ENCODE measurements at places on chromosomes 7 and 10. TPM values are rescaled to one million over a fixed set of nuclear protein-coding genes. Genes with fewer than 3 reads are reported as not detected.

- DNase-seq: no peak
These were observed 20.8 kb downstream of the BRAF start for GRCh38 chr7:140903741-140904480.

GRCh38 chr7:89336121-89336520, 540.6 kb upstream of the TEX47 start:
- DNase-seq: no peak

DNA sequence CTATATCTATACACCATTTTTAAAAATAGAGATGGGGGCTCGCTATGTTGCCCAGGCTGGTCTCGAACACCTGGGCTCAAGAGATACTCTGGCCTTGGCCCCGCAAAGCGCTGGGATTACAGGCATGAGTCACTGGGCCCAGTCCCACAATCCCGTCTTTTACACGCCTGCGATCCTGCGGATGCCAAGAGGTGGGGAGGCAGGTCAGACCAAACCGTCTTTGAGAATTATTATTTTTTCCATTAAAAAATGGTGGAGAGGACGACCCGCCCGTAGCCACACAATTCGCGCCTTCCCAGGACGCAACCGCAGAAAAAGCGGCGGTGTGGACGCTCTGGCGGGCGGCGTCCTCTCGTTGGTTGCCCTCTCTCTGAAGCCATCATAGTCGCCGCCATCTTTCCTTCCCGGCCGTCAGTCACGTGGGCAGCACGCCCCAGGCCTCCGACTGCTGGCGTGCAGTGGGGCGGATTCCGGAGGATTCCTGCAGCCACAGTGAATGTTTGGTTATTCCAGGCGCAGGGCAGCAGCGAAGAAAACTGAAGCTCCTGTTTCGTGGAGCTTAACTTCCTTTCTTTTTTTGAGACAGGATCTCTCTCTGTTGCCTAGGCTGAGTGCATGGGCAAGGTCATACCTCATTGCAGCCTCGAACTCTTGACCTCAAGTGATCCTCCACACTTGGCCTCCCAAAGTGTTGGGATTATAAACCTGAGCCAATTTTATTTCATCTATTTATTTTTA, 9.9 kb upstream of the EPHB4 start:
- peak; percentile 88 for DNase-seq

DNA sequence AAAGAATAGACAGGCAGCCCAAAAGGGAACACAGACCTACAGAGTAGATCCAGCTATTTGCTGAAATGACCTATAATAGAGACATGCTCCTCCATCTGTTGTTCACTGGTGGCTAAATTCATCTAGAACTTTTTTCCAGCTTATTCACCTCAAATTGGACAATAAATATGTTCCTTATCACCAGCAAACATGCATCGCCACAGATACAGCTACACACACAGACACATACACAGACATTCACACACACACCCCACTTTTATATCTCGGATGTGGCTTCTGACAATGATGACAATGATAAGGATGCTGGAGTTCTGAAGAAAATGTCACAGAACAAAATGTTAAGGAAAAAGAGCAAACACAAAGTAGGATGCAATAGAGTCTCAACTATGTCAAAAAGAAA, 175.4 kb downstream of the LSM5 start:
- DNase-seq: no peak

DNA sequence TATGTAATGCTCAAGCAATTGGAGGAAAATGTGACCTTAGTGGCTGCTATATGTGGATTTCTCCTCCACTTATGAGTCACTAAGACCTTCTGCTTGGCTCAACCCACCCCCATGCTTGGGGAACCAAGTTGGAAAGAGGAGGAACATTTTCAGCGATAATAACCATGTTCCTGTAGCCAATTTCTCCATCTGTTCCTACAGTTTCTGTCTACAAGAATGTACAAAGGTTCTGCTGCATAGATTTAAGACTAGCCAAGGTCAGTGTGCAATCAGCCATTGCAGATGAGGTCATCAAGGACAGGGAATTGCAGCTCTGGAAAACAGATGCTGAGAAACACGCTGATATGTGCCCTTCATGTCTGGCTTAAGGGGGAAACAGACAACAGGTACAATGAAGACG, 5.6 kb upstream of the NRCAM start:
- no peak for DNase-seq

GRCh38 chr7:124323597-124323996, 290.7 kb upstream of the TMEM229A start:
- DNase-seq: no peak

- DNase-seq: peak; percentile 14
These were observed 24.0 kb upstream of the PCGF5 start for GRCh38 chr10:91196268-91197048.

ALOX5 gene
- total RNA-seq: not detected

KEL gene
- total RNA-seq: not detected

EIF5AL1 gene
- 0.31 TPM for total RNA-seq

Measured in foreskin keratinocyte (primary cell).